T-helper 2 cell treated with Interferon-gamma antibody and Interleukin-4, amounts not matched to agents 5 μg/mL and 100 μg/mL, for 36 hours (primary cell): ENCODE measurements at places on chromosomes 2 and 18.
A peak's percentile ranks its signal among the peaks of the same experiment; 100 is the strongest.

DNA sequence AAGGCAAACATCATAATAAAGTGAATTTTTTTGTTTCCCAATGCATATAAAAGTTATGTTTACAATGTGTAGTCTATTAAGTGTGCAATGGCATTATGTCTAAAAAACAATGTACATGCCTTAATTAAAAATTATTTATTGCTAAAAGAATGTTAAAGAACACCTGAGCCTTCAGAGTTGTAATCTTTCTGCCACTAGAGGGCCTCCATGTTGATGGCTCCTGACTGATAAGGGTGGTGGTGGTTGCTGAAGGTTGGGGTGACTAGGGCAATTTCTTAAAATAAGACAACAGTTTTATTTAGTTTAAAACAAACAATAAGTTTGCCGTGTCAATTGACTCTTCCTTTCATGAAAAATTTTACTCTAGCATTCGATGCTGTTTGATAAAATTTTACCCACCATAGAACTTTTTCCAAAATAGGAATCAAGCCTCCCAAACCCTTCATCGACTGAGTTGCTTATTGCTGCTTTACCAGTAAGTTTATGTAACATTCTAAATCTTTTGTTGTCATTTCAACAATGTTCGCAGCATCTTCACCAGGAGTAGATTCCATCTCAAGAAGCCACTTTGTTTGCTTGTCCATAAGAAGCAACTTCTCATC, 32.3 kb downstream of the MAP3K2 start:
- DNase-seq, result no peak

GRCh38 chr2:221318376-221319130, 253.6 kb downstream of the EPHA4 start:
- DNase-seq, result no peak

- no peak for DNase-seq
Observed at GRCh38 chr2:233408366-233409285, 54.3 kb downstream of the DGKD start.

GRCh38 chr2:48714245-48714644, 41.3 kb downstream of the LHCGR start:
- DNase-seq, result no peak

GRCh38 chr2:53484531-53484930, 283.1 kb upstream of the CHAC2 start:
- DNase-seq, result no peak

- DNase-seq, result no peak
Observed at GRCh38 chr2:149573760-149574159, 13.8 kb downstream of the MMADHC start.

- DNase-seq, result no peak
Observed at GRCh38 chr2:69828938-69829255, 563 bp upstream of the GMCL1 start.

GRCh38 chr2:6944555-6944954, 27.3 kb downstream of the RNF144A start:
- DNase-seq, result no peak

- DNase-seq, result no peak
Observed at GRCh38 chr2:80153151-80153550, 151.4 kb downstream of the LRRTM1 start.

- DNase-seq, result no peak
Observed at GRCh38 chr2:172049567-172050120, 35.7 kb upstream of the DLX1 start.

DNA sequence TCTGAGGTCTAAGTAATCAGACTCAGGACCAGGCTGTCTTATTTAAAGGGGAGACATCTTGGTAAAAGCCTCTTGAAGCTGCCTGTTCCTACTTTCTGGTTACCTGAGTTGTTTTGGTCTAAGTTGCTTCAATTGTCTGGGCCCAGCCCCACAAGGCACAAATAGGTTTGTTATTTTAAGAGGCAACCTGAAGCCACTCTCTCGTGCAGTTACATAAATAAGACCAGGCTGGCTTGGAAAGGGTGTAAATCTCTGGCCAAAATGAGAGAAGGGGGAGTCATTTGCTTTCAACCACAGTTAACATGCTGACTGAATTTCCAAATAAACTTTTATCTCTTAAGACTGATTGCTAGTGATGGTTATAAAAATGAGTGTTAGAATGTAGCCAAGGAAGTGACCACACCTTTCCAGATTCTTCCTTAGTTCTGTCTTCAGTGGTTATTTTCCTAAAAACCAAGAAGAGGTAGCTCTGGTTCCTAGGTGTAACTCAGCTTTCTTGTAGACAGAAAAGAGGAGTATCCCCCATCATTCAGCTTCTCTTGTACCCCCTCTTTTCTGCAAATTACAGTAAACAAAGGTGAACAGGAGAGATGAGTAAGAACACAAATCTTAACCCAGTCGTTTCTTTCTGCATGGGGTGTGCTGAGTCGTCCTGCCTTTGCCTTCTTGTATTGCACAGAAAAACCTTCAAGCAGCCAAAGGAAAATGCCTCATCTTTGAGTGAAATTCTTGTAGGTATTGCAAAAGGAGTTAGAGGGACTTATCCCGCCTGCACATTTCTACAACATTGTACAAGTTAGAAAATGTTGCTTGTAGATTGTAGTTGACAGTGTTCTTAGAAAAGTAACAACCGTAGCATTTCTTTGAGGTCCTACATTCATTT, 161.5 kb upstream of the NT5C1B start:
- no peak for DNase-seq

GRCh38 chr2:222024932-222025880, 273.6 kb downstream of the PAX3 start:
- no peak for DNase-seq

- DNase-seq, result no peak
Observed at GRCh38 chr2:78407960-78408794, 617.3 kb upstream of the REG3G start.

GRCh38 chr2:108958002-108958401, 31.0 kb downstream of the EDAR start:
- DNase-seq, result no peak

GRCh38 chr2:171390941-171391516, 42.8 kb downstream of the METTL8 start:
- DNase-seq, result peak; percentile 64

- peak; percentile 9 for DNase-seq
Observed at GRCh38 chr2:152585830-152586484, 131.3 kb downstream of the PRPF40A start.

GRCh38 chr2:231394211-231395141, 1.0 kb upstream of the B3GNT7 start:
- DNase-seq, result no peak

DNA sequence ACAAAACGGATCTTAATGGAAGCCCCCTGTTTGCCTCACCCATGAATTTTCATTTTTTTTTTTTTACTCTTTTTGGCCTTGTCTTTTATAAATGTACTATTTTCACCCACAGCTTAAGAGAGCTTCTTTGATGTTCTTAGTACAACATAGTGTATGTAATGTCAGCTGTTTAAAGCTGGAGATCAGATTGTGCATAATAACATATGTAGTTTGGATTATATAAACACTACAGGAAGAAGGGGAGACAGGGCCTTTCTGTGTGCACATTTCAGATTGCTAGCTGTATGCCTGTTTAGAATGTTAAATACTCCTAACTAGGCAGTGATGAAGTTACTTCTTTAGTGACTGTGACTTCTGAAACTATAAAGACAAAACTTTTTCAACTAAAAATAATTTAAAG, 2.1 kb upstream of the TANC1 start:
- no peak for DNase-seq

GRCh38 chr2:104025295-104025694, 828.6 kb upstream of the POU3F3 start:
- no peak for DNase-seq

DNA sequence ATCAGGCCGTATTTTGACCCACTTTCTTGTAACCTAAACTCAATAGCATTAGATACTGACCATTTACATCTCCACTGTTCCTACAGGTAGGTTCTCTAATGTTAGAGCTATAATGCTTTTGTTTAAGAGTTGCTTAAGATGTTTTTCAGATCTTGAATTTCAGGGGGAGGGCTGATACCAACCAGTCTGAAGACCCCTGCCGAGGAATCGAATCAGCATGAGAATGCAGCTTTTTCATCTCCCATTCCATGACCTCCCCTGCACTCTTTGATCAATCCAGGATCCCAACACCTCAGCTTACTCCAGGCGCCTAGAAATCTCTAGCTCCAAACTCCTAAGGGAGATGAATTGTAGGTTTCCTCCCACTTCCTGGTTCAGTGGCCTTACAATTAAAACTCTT, 120.5 kb upstream of the MC4R start:
- no peak for DNase-seq

DNA sequence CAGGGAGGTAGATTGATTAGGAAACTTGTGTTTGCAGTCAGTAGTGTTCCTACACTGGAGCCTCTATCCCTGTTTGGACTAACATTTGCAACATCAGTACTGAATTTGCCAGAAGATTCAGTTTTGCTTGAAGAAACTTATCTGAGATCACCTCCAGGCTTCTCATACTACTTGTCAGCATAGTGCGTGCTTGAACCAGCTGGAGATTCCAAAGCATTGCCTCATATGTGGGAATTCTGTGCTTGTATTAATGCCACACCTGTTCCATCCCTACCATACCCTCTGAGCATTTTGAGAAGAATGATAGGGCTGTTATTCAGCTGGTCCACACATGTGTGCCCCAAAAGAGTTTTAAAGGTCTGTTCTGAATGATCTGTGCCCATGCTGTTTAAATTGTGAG, 148.7 kb downstream of the RAPGEF4 start:
- DNase-seq, result no peak

DNA sequence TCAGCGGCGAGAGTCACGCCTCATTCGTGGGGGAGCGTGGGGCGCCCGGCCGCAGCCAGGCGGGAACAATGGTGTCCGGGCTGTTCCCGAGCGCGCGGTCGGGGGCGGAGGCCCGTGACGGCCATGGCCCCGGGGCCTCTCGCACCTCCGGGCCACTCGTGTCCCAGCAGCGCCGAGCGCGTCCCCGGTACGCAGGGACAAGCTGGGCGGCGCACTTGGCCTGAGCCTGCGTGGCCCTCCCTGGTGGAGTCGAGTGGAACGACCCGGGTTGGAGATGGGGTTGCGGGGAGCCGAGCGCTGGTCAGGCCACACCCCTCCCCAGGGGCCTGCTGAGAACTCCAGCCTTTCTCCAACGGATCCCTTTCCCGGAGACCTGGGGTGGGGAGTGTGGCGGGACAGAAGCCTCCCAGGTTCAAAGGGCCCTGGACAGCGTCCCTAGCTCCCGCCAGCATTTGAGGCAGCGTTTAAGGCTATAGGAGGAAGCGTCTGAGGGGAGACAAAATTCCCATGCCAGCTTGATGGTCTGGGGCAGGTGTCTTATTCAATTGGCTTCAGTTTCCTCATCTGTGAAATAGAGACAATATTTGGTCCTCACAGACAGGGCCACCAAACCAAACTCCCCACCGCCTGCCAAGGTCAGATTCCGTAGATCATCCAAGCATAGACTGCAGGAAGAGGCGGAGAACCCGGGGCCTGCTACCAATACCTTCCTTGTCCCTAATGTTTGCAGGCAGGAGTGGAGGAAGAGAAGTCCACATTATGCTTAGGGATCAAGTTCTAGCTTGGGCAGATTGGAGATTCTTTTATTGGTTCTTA, 553 bp downstream of the CNDP2 start:
- no peak for DNase-seq
